ENCODE measurements at places on chromosomes 2 and 18.
A peak's percentile ranks its signal among the peaks of the same experiment; 100 is the strongest.

- no peak for DNase-seq
Observed at GRCh38 chr18:50638016-50638883, 78.4 kb downstream of the MAPK4 start.

DNA sequence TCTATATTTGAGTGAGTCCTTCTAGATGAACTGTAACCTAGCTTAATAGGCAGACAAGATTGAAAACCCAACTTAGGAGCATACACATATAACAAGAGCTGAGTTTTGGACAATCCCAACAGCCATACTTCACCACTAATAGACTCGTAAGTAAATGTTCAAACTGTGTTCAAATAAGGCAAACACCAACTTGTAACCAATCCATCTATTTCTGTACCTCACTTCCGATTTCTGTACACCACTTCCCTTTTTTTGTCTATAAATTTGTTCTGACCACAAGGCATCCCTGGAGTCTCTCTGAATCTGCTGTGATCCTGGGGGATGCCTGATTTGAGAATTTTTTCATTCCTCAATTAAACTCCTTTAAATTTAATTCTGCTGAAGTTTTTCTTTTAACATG is 1149.1 kb upstream of the NRXN1 start:
- peak; percentile 8 for DNase-seq

DNA sequence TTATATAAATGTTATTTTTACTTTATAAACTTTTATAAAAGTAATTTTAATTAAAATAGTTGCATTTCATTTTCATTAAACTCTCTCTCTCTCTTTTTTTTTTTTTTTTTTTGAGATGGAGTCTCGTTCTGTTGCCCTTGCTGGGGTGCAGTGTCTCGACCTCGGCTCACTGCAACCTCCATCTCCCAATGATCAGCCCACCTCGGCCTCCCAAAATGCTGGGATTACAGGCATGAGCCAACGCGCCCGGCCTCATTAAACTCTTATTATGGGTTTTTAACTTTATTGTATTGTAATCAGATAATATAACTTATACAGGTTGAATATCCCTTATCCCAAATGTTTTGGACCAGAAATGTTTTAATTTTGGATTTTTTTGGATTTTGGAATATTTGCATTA is 10.9 kb upstream of the NPPC start:
- no peak for DNase-seq

DNA sequence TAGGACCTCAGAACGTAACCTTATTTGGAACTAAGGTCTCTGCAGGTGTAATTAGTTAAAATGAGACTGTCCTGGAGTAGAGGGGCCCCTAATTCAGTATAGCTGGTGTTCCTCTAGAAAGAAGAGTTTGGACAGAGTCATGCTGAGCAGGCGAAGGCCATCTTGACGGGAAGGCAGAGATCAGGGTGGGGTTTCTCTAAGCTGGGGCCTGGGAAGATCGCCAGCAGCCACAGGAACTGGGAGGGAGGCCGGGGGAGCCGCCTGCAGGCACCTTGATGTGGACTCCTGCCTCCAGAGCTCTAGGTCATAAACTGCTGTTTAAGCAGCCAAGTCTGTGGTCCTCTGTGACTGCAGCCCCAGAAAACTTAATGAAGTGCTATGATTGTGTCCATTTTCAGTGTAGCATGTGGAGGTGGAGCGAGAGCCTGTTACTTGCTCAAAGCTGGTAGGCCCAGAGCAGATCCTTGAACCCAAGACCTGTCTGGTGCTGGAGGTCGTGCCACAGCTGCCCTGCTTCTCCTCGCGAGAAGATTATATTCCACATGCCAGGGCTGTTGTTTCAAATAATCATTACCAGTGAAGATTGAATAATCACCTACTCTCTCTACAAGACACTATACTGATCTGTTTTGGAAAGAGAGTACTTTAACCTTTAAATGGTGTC is 105.7 kb downstream of the TPO start:
- DNase-seq = no peak

DNA sequence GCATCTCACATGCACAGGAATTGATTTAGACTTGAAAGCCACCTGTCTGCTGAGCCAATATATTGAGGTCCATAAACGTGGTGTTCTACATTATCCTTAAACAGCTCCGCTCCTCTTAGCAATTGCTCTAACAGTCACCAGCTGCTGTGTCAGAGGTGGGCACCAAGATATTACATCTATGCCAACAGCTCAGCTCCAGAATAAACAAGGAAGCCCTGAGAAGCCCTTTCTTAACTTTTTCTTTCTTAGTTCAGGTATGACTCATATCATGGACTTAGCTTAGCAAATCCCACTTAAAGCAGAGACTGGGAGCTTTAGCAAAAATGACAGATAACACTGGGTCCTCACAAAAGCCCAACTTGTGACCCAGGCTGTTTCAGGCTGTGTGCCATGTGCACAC is 436.6 kb downstream of the IRS1 start:
- DNase-seq = no peak

GRCh38 chr2:206296128-206296527 is 21.7 kb downstream of the ZDBF2 start:
- no peak for DNase-seq

- DNase-seq = no peak
Observed at GRCh38 chr18:11823545-11823944, 27.7 kb upstream of the CHMP1B start.

GRCh38 chr2:106921451-106921850 is 35.5 kb upstream of the ST6GAL2 start:
- DNase-seq = no peak

GRCh38 chr2:134375935-134376334 is 122.1 kb downstream of the MGAT5 start:
- DNase-seq = no peak

DNA sequence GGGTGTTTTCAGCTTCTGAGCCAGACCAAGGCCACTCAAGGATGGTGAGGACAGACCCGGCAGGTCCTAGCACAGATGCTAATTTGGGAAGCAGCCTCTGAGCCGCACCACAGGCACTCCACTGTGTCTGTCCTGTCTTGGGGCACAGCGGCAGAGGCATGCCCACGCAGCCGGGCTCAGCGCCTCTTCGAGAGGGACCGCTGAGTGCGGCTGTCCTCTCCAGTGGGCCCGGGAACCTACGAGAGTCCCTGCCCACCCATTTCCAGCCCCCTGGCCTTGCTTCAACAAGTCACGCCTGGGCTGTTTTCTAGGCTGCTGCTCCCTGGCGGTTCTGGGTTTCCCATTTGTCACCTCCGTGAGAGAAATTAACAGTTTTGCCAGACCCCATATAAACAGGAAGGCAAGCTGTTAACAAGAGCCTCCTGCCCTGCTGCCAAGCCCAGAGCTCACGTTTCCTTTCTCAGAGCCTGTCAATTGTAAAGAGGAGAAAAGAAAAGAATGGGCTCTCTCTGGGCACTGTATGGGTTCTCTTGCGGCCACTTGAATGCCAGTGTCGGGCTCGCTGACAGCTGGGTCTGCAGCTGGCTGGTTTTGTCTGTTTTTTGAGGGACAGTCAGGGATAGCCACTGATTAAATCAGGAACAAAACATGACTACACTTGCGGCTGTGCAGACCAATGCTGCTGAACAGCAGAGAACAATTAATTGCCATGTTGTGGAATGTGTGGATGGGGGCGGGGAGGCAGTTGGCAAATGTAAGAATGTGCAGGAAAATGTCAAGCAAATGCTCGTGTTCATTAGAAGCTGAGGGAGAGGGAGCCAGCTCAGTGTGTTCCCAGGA is 30.6 kb downstream of the TMEM17 start:
- no peak for DNase-seq

DNA sequence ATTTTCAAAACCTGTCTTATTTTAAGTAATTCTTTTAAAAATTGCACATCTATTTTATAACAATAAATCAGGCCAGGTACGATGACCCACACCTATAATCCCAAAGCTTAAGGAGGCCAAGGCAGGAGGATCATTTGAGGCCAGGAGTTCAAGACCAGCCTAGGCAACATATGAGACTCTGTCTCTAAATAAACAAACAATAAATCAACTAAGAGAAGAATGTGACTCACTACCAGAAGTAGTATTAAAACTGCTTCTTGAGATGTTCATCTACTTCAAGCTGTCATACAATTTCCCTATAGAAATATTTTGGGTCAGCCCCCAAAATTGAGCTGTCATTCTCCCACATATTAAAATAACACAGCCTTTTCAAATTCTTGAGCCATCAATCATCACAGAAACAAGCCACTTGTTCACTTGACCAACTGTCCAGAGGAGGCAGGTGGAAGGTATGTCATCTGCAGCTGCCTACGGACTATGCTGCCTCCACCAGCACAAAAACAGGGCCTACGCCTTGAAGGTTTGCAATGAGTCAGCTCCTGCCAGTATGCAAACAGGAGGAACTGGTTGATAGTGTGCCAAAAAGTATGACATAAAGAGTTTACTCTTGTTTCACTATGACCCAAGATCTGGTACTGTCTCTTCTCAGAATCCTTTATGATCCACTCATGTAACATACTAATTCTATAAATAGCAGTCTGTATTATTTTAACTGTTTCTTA is 33.6 kb downstream of the KIDINS220 start:
- DNase-seq = no peak

GRCh38 chr2:160006475-160006874 is 55.9 kb downstream of the PLA2R1 start:
- no peak for DNase-seq

DNA sequence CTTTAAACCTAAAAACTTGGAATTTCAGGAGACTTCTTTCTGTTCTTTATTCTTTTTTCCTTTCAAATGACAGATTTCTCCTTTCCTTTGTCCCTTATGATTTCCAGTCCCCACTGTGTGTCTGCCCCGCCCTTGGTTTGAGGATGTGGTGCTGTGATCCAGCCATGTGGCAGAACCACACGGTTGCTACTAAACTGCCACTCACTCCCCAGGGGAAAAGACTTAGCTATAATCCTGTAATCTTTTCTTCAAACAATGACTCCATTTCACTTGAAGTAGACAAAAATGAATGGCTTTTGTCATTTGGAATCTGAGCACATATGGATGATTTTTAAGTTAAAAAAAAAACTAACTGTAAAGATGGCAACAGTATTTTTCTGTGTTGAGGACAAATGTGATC is 76.2 kb upstream of the STAM2 start:
- DNase-seq = no peak

DNA sequence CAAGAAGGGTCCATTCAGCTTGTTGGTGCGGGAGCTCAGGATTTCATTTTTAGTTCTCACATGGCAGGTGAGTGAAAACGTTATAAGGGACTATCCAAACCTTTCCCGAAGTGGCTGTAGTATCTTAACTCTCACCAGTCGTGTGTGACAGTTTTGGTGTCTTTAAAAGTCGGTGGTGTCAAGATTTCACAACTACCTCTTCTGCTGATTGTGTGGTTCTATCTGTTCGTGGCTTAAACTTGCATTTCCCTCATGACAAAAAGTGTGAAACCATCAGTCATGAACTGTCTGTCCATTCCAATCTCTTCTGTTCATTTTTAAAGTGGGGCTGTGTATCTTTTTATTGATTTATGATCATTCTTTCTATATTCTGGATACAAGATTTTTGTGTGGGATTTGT is 3.8 kb upstream of the AQP12B start:
- no peak for DNase-seq

- DNase-seq = peak; percentile 0
Observed at GRCh38 chr18:51537487-51537886, 340.0 kb upstream of the MEX3C start.

DNA sequence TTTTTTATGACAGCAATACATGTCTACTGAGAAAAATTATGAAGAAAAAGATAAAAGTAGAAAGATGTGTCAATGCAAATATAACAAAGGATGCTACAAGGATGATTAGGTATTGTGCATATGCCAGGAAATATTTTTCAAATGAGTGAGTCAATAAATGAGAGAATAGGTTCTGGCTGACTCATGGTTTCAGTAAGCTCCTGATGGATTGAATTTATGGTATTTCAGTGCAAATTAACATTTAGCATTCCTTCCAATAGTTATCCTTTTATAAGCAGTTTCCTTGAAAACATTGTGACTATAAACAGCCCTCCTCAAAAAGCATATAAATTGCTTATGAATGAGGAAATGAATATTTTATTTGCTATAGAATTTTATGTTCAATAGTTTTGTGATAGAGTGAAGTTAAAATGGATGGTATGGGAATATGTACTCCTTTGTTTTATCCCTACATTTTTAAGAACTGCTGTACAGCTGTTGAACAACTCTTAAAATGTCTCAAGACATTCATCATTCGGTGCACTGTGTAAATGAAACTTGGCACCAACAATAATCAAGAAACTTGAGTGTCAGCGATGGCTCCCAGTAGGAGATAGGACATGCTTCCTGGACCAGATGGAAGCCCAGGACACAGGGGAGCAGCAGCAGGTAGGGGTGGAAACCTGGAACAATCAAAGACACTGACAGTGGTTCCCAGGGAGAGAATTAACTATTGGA is 144.7 kb downstream of the PMAIP1 start:
- no peak for DNase-seq

- DNase-seq = no peak
Observed at GRCh38 chr2:230931556-230932231, 6.7 kb upstream of the GPR55 start.

DNA sequence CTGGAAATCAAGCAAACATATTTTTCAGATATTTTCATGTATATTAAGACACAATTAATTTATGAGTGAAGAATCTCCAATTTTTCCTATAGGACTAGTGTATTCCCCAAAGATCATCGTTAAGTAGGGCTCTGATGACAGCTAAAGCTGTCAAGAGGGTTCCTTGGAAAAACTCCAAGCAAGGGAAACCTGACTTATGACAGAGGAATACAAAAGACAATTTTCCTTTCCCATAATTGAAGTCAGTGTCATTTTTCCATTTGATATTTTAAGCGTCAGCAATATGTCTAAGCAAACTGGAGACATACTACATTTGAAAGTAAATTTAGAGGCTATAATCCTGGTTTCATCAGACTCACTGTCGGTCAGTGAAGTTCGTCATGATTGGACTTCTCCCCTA is 36.1 kb downstream of the RIT2 start:
- no peak for DNase-seq

DNA sequence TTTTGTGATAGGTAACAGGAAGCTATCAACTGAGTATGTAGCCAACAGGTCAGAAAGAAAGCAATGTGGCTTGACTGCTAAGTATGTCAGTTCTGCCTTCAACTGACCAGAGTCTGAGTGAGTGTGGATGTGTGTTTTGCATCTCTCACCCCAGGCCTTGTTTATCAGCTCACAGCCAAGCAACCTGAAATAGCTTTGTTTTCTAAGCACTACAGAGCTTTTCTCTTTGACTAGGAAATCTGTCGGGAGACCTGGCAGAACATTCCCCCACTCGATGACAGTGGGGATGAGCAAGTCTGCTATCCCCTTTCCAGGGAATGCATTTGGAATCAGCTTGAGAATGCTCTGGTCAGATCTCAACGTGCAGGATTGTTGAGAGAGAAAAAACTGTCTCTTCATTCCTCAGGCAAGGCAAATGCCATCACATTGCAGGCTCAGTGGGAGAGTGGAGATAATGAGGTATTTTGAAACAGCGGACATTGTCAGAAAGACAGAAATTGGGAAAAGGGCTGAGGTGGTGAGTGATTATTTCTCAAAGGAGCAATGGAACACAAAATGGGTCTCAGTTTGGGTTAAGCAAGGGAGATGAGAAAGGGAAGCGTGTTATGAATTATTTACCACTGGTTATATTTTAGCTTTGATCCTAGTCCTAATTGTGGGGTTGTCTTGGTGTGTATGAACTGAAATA is 233.8 kb upstream of the PIK3C3 start:
- DNase-seq = no peak

GRCh38 chr18:79975985-79976680 is 11.7 kb downstream of the HSBP1L1 start:
- no peak for DNase-seq
